ENCODE measurements at places on chromosomes 7 and 10. TPM values are rescaled to one million over a fixed set of nuclear protein-coding genes. Genes with fewer than 3 reads are reported as not detected.

GRCh38 chr10:103470761-103471653, 8.0 kb downstream of the CALHM3 start:
- DNase-seq = peak; percentile 91

- DNase-seq = no peak
These were observed 69.3 kb downstream of the AVL9 start for GRCh38 chr7:32564542-32564941.

The RAB19 gene
- total RNA-seq = not detected

The CADPS2 gene
- 19.1 TPM for total RNA-seq
